KG1 (cell line): ENCODE measurements at places on chromosomes 1 and 21.

DNA sequence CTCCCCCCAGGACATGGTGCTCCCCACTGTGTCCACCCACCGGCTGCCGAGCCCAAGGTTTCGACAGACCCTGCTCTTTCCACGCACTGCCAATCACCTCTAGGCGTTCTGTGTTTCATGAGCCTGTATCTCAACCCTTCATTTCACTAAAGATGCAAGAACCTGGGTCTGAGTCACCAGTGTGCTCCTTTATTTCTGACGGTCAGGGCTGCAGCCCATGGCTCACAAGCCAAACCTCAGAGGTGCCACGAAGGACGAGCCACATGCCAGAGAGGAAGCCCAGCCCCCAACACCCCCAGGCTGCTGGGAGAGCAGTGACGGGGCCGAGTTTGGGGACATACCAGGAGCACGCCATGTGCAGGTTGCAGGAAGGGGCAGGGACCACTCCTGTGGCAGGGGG lies 79.2 kb upstream of the ARHGEF16 start:
- no peak for DNase-seq

GRCh38 chr1:85849660-85850059 lies 141.4 kb upstream of the ZNHIT6 start:
- DNase-seq: no peak

GRCh38 chr1:20185834-20186782 lies at the start of the genes PLA2G2C and UBXN10:
TSS of gene PLA2G2C (minus strand) at chr1:20186518. CDS start at chr1:20177363, 9,155 bp downstream.
TSS of gene UBXN10 (plus strand) at chr1:20186096. CDS start at chr1:20190562, 4,466 bp downstream.
- DNase-seq: no peak

GRCh38 chr1:157695417-157695816 lies 5.2 kb downstream of the FCRL3 start:
- DNase-seq: no peak

DNA sequence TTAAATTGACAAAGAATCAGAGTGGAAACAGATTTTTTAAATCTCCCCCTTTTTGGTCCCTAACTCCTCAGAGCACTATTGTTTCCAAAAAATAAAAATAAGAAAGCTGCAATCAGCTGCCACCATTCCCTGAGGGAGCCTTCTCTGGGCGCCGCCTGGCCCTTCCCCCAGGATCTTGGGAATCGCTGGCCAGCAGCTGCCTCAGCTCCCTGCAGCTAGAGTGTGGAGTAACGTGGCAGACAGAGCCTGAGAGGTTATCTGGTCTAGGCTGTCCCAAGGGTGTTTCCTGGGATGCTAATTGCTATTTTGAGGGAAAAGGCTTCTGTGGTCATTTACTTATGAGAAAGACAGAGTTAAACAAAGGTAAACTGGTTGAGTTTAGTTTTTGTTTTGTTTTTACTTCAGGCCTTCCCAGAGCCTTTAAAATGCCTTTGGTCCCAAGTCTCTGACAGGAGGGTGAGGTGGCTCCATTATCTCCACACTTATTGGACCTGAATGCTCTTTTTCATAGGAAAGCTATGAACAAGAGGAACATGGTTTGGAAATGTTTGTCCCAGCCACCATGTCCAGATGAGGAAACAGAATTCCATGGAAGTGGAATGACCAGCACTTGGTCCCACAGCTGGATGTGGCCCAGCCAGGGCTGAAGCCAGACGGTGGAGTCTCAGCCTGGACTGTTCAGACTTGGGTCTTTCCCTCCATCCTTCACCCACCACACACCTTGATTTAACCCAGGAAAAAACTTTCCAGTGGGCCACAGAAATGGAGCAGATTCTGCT lies 14.1 kb upstream of the KIAA1614 start:
- DNase-seq: no peak

- DNase-seq: no peak
Measured at GRCh38 chr1:8822373-8823294, 5.2 kb upstream of the RERE start.

DNA sequence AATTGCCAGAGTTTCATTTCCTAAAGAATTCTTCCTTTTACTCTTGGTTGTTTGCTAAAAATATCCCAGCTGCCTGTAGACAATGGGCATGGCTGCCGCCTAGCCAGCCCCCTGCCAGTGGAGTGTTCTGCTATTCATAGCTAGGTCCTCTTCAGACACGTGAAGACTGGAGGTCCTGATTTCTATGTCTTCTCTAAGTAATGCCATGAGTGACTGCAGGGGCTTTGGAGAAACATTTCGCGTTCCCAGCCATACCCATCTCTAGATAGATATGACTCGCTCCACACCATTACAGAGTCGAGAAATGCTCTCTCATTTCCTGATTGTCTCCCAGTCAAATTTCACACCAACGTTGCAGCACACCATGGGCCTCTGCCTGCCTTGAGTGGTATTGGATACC lies 99.5 kb upstream of the BACE2 start:
- DNase-seq: no peak

DNA sequence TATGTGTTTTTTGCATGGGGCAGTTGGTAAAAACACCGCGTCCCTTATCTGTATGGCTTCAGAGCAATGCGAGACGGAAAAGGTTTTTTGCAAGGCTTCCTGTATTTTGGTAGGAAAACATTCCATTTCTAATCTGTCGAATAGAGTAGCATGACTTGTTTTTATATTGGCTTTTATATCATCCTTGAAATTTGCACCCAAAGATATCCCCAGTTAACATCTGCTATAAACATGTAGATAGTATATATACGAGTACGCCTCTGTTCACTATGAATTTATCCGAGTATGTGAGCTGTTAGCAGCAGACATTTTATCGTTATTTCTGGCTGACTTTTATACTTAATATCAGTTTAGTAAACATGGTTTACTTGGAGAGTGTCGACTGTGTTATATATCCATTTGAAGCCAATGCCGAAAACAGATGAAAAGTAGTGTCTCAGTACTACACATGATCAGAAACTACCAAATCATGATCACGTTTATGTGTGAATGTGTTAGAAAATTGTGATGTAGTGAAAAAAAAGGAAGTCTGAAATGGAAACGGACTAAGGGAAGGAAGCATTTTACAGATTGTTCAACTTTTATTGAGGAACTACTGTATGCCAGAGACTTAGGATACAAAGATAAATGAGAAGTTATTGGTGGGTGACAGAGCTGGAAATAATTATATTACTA lies 1.0 kb downstream of the LEPR start:
- DNase-seq: peak; percentile 34

- no peak for DNase-seq
Measured at GRCh38 chr1:23422241-23422877, 2.2 kb downstream of the TCEA3 start.

GRCh38 chr1:203206129-203206687 lies 19.7 kb upstream of the CHI3L1 start:
- DNase-seq: no peak

GRCh38 chr1:61674221-61674620 lies 50.7 kb downstream of the TM2D1 start:
- DNase-seq: no peak

- no peak for DNase-seq
Measured at GRCh38 chr1:109193653-109194590, 19.8 kb upstream of the SARS1 start.

DNA sequence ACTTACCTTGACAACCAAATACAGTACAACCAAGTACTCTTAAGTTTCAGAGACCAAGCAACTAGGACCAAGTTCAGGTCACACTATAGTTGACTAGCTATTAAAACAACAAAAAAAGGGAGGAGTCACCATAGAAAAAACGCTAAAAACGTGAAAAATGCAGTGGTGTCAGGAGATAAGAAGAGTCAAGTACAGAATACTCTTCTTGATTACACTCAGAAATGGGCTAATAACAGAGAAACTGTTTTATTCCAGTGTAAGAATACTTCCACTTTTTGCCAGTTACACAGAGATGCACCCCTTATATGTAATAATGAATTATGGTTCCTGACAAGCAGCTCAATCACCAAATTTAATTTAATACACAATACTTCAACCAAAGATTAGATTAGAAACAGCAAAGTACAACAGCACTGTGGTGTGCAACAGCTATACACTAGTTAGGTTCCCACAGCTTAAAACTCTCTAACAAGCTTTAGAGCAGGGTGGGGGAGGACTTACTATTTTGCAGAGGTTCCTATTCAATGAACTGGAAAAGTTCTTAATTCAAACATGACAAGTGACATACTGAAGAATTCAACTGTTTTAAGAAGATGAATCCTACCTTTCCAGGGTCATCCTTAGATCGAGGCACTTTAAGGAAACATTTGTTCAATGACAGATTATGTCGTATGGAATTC lies 70.4 kb downstream of the FOXJ3 start:
- no peak for DNase-seq

DNA sequence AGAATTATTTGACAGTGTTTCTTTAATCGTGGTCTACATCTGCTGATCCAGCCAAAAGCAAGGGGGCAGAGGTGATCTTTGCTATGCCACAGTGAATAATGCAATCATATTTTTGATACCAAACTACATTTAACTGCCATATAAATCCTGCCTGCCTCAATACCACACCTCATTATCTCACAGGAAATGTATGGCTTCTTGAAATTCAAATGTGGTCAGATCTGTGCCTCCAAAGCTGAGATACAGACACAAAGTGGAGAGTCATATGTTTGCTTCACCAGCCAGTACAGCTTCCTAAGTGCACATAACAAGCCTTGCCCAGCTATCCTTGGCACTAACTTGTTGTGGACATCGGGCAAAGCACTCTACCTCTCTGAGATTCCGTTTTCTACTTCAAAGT lies 250.0 kb upstream of the NFIA start:
- DNase-seq: peak; percentile 13

DNA sequence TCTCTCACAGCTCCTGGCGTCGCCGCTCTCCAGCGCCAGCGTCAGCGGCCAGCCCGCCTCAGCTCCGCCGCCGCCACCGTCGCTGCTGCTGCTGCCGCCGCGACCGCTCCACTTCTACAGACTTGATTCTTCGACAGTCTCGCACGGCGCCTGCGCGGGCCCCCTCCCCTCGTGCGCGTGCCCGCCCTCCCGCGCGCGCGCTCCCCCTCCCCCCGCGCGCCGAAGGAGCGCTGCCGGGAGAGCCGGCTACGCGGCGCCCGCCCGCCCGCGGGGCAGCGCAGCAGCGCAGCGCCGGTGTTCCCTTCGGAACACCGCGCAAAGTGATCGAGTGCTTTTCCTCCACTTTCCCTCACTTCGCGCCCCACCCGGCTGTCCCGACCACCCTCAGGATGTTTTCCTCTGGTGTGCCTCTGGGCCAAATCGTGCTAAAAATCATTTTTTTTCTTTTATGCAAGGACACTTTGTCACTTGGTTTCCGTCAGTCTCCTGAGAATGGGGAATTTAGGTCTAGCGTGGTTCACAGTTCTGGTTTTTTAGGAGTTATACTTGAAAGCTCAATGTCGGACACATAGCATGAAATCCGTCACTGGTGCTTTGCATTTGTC lies at the start of gene IRF2BP2:
Gene IRF2BP2 (minus strand): TSS at position 118 of the 605 bp plus-strand sequence. CDS start 684 bp downstream, outside the sequence.
- DNase-seq: peak; percentile 69

- DNase-seq: no peak
Measured at GRCh38 chr1:228857611-228858010, 122.3 kb downstream of the RHOU start.

DNA sequence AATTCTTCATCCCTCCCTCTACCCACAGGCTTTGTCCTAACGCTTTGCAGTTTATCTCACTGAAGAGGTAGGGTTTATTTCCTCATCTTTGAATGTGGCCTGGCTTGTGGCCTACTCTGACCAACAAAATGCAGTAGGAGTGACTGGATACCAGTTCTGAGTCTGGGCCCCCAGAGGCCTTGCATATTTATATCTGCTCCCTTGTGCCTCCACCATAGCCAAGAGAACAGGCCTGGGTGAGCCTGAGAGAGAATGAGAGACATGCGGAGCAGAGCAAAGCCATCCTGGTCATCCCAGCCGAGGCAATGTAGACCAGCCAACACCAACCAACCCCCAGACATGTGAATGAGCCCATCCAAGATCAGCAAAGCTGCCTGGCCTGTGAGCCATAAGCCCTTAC lies 30.3 kb downstream of the SMIM12 start:
- DNase-seq: no peak

DNA sequence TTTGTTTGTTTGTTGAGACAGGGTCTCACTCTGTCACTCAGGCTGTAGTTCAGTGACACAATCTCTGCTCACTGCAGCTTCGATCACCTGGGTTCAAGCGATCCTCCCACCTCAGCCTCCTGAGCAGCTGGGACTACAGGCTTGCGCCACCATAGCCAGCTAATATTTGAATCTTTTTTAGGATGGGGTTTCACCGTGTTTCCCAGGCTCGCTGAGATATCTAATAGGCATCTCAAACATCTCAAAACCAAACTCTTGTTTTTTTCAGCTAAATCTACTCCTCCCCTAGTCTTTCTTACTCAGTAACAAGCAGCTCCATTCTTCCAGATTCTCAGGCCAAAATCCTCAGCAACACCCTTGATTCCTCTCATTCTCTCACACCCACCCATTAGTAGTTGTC lies 22.0 kb upstream of the SRRM1 start:
- no peak for DNase-seq

- DNase-seq: no peak
Measured at GRCh38 chr1:216904471-216904870, 181.2 kb upstream of the ESRRG start.

DNA sequence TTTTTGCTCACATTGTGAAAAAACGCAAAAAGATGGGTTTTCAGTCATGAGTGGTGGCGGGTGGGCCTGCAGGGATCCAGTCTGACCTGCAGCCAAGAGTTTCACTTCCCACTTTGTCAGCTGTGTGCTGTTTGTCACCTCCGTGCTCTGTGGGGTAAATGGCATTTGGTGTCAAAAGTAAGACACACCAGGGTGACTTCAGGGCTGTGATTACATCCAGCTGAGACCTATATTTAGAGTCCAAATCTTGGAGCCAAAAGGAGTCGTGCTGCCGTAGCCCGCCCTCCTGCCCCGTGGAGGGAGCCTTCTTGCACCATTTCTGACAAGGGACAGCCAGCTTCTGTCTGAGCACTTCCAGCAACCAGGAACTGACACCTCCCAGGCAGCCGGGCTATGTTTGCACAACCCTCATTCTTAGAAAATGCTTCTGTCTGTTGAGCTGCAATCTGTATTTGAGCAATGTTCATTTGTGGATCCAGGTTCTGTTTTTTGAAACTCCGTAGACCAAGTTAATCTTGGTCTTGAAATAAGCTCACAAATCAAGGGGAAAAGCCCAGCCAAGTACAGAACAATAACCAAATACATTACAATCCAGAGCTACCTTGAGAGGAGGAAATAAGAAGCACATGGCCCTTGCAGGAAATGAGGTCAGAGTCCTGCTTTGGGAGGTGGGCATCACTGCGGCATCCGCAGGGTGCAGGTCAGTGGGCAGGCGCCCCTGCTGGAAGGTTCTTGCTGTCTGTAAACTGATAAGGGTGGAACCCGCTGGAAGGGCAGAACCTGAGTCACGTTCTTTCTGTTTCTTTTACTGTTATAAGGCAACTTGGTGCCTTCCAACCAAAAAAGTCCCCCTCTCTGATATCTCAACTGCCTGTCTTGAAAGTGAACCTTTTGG lies 14.4 kb downstream of the ABCG1 start:
- no peak for DNase-seq

GRCh38 chr1:94304553-94304952 lies 67.2 kb upstream of the ARHGAP29 start:
- DNase-seq: no peak

- no peak for DNase-seq
Measured at GRCh38 chr1:222099746-222100145, 357.9 kb upstream of the DUSP10 start.

- no peak for DNase-seq
Measured at GRCh38 chr1:192726820-192727504, 81.9 kb upstream of the RGS2 start.
